Calu3 (cell line): ENCODE measurements at places on chromosomes 7 and 10. TPM values are rescaled to one million over a fixed set of nuclear protein-coding genes. Genes with fewer than 3 reads are reported as not detected.

Gene PPP1R9A
- total RNA-seq = 17.9 and 19.4 TPM in 2 replicates

Gene AKR1B15
- 0.73 and 1.7 TPM in 2 replicates for total RNA-seq

Gene NME8
- not detected in 2 replicates for total RNA-seq

- H3K36me3 ChIP-seq = no peaks in the 10 kb centered on the region
- H3K27ac ChIP-seq = no peak overlapping the region
- H3K27me3 ChIP-seq = peaks cover 52% of the 10 kb centered on the region
- H3K4me1 ChIP-seq = no peaks in the 10 kb centered on the region
- H3K4me3 ChIP-seq = no peak overlapping the region
- DNase-seq = no peak
Measured at GRCh38 chr7:151435971-151436370, 4.0 kb downstream of the CRYGN start.

DNA sequence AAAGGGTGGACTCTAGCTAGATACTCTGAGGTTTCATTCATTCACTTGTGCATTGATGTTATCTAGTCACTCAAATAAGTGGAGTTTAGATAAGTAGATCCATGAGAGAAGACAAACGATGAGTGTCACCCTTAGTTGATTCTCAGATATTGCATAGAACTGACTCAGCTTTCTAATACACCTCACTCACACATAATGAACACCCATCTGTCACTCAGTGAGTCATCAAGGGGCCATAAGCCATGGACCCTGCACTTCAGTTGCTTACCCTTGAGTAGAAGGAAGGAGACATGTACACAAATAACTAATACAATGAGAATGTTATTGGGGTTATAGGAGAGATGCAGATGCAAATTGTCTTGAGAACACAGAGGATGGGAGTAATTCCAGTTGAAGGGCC is 163.8 kb downstream of the SORCS3 start:
- no peak overlapping the region for H3K4me3 ChIP-seq
- no peak overlapping the region for H3K27ac ChIP-seq
- DNase-seq = no peak
- no peaks in the 10 kb centered on the region for H3K27me3 ChIP-seq

GRCh38 chr10:91629715-91630549 is 2.9 kb downstream of the PPP1R3C start:
- H3K36me3 ChIP-seq = peaks cover 19% of the 10 kb centered on the region
- no peak overlapping the region for H3K4me3 ChIP-seq
- no peak for DNase-seq
- H3K4me1 ChIP-seq = peaks cover 8% of the 10 kb centered on the region
- no peaks in the 10 kb centered on the region for H3K27me3 ChIP-seq

DNA sequence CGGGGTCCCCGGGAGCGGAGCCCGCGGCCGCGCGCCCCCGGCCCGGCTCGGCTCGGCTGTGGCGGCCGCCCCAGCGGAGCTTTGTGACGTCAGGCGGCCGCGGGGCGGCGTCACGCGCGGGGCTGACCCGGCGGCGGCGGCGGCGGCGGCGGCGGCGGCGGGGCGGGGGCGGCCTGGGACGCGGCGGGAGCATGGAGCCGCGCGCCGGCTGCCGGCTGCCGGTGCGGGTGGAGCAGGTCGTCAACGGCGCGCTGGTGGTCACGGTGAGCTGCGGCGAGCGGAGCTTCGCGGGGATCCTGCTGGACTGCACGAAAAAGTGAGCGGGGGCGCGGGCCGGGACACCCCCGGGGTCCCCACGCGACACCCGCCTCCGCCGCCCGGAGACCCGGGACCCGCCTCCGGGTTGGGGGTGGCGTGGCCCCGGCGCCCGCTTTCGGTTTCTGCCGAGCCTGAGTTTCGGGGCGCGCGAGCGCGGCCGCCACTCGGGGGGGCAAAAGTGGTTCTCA is at the start of gene PWWP2B:
Gene PWWP2B (plus strand): TSS at position 165 of the 506 bp plus-strand sequence. CDS start 27 bp downstream, at position 192.
- H3K4me3 ChIP-seq = peak within 1 kb of the TSS; percentile 77
- peak within 1 kb of the TSS; percentile 63 for H3K27ac ChIP-seq
- H3K27me3 ChIP-seq = no peaks in the 10 kb centered on the region
- H3K4me1 ChIP-seq = no peaks in the 10 kb centered on the region
- H3K36me3 ChIP-seq = peaks cover 10% of the 10 kb centered on the region

DNA sequence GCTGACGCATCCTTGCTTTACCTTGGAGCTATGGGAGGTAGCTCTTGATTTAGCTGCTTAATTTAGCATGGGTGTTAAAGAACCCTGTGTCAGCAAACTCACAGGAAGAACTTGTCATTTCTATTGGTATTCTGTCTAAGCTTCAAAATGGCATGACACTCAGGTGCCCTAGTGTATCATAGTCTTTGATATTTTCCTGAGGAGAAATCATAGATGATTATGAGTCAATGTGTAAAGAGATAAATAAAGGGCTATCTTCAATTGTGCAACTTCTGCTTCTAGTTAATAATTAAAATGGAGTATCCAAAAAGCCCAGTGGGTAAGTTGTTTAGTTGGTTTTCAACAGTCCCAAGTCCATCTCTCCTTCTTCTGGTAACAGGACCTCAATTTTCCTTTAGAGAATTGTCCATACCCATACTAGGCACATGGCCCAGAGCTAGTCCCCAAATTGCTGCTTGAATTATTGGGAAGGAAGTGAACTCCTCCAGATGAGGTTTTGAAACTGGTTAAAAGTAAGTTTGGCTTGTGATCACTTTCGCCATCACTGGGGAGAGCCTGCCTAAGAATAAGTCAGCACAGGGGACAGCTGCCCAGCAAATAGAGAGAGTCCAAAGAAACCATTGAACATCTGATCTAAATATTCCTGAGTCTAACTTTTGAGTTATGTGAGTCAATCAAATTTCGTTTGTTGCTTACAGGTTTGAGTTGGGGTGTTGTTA is 169.0 kb upstream of the PHYHIPL start:
- no peak overlapping the region for H3K4me3 ChIP-seq
- peaks cover 3% of the 10 kb centered on the region for H3K36me3 ChIP-seq
- H3K4me1 ChIP-seq = peaks cover 10% of the 10 kb centered on the region
- H3K27ac ChIP-seq = no peak overlapping the region
- no peaks in the 10 kb centered on the region for H3K27me3 ChIP-seq

Gene PIP
- not detected in 2 replicates for total RNA-seq

GRCh38 chr10:72186258-72186981 is 29.4 kb upstream of the ANAPC16 start:
- no peak overlapping the region for H3K27ac ChIP-seq
- DNase-seq = no peak
- H3K27me3 ChIP-seq = no peaks in the 10 kb centered on the region
- no peaks in the 10 kb centered on the region for H3K4me1 ChIP-seq
- H3K4me3 ChIP-seq = no peak overlapping the region

Gene OPALIN
- not detected in 2 replicates for total RNA-seq

- H3K4me1 ChIP-seq = no peaks in the 10 kb centered on the region
- no peak for DNase-seq
- peaks cover 23% of the 10 kb centered on the region for H3K27me3 ChIP-seq
- no peak overlapping the region for H3K4me3 ChIP-seq
- no peak overlapping the region for H3K27ac ChIP-seq
- H3K36me3 ChIP-seq = no peaks in the 10 kb centered on the region
Measured at GRCh38 chr7:154874409-154875113, 128.4 kb downstream of the PAXIP1 start.

GRCh38 chr10:37760817-37761216 is 96.6 kb downstream of the ZNF248 start:
- H3K27ac ChIP-seq = no peak overlapping the region
- no peaks in the 10 kb centered on the region for H3K4me1 ChIP-seq
- H3K36me3 ChIP-seq = no peaks in the 10 kb centered on the region
- no peak for DNase-seq

Gene VWDE
- 20.2 and 21.3 TPM in 2 replicates for total RNA-seq
